Lung microvascular endothelial cell (primary cell): ENCODE measurements at places on chromosomes 11 and 22.
A peak's percentile ranks its signal among the peaks of the same experiment; 100 is the strongest.

- DNase-seq, result no peak
Observed at GRCh38 chr11:16240687-16241086, 115.7 kb downstream of the SOX6 start.

DNA sequence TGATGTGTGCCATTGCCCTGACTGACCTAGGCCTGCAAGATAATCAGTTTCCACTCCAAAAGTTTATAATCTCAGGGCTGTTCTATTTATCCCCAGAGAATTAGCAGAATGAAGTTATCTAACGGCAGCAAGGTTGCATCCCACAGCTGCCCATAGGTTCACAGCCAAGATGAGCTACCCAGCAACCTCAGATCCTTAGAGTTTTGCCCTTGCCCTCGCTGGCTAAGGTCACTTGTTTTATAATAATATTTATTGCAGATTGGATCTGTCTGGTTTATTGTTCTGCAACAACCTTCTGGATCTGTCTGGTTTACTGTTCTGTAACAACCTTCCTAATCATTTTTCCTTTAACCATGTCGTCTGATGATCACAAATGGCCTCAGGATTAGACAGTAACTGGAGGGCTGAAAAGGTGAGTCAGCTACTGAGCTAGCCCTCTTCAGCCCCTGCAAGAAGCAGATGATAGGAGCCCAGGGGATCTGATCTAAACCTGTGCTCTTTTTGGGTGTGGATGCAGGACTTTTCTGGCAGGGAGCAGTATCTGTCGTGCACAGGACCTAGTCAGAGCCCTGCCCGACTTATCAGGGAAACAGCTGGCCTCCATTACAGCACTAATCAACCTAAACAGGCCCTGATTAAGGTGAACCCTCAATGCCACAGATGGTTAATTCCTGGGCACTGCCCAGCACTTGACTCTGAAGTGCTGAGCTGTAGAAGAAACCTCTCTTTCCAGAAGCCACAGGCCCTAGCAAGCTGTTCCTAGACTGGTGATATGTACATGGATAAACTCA, 642.9 kb upstream of the KIRREL3 start:
- no peak for DNase-seq

- DNase-seq, result no peak
Observed at GRCh38 chr22:38727530-38728451, 22.0 kb downstream of the GTPBP1 start.

DNA sequence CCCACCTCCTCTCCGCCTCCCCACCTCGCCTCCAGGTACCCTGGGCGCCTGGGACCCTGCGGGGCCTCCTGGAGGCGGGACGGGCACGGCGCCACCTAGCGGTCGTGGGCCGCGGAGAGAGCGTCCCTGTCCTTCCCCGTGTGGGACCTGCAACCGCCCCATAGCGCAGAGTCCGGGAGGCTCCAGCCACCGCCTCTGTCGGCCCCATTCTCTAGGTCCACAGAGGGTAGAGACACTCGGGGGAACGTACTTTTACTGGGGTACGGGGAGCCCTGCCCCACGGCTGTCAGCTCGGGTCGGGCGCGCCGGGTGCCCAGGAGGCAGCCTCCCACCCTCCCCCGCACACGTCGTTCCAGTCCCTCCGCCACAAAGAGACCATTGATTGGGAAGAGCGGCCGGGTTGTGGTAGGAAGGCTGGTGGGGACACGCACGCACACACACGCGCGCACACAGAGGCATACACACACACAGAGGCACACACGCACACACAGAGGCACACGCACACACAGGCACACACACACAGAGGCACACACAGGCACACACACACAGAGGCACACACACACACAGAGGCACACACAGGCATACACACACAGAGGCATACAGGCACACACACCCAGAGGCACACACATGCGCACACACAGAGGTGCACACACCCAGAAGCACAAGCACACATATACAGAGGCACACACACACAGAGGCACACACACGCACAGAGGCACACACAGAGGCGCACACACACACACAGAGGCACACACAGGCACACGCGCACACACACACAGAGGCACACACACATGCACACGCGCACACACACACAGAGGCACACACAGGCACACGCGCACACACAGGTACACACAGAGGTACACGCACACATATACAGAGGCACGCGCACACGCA, 12.6 kb upstream of the NECTIN1 start:
- DNase-seq, result peak; percentile 28

- no peak for DNase-seq
Observed at GRCh38 chr22:47199261-47199978, 437.0 kb downstream of the TBC1D22A start.

- DNase-seq, result peak; percentile 35
Observed at GRCh38 chr11:33829430-33830141, 55.3 kb upstream of the FBXO3 start.

- no peak for DNase-seq
Observed at GRCh38 chr22:38137876-38138687, 27.6 kb upstream of the BAIAP2L2 start.

GRCh38 chr22:28351476-28351875, 328.2 kb downstream of the TTC28 start:
- no peak for DNase-seq

DNA sequence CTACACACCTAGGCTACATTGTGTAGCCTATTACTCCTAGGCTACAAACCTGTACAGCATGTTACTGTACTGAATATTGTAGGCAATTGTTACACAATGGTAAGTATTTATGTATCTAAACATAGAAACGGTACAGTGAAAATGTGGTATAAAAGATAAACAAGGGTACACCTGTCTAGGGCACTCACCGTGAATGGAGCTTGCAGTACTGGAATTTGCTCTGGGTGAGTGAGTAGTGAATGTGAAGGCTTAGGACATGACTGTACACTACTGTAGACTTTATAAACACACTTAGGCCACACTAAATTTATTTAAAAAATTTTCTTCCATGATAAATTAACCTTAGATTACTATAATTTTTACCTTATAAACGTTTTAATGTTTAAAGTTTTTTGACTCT, 171.7 kb upstream of the NCAM1 start:
- DNase-seq, result no peak
